Stimulated activated CD8-positive, alpha-beta memory T cell treated with anti-CD3 and anti-CD28 coated beads, Interleukin-15, amount 100 ng/mL, for 4 hours (primary cell): ENCODE measurements at places on chromosomes 4 and X.

GRCh38 chrX:68648960-68649359, 1.5 kb downstream of the STARD8 start:
- DNase-seq, result no peak

DNA sequence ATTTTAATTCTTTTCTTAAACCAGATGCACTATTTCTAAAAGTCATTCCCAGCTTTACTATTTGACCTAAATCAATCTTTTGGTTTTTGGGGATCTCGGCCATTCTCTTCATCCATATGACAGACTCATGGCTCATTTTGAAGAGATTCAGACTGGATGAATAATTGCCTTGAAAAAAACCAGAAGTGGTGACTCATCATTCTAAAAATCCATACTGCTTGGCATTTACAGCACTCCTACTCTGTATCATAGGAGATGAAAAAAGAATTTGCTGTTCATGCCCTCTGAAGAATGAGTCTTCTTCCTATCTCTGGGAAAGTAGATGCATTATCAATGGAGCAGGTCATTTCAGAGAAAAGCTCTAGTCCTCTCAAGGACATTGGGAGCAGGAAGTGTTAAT, 220.5 kb upstream of the RPS6KA3 start:
- DNase-seq, result no peak

DNA sequence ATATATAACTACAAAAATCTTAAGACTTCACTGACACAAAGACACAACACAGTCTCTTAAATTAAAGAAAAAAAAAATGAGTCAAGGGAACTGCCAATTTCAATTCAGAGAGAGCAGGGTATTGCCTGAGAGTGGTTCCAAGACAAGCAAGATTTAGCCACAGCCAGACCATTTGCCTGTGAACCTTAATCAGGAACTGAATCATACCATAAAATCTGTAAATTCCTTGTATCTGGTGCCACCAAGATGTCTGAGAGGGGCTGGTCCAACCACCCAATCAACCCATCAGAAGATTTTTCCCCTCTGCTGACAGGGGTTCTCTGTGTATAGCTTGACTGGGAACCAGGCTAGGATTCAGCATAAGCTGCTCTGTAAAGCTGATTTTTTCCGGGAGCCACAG, 159.2 kb downstream of the CPEB2 start:
- DNase-seq, result no peak

DNA sequence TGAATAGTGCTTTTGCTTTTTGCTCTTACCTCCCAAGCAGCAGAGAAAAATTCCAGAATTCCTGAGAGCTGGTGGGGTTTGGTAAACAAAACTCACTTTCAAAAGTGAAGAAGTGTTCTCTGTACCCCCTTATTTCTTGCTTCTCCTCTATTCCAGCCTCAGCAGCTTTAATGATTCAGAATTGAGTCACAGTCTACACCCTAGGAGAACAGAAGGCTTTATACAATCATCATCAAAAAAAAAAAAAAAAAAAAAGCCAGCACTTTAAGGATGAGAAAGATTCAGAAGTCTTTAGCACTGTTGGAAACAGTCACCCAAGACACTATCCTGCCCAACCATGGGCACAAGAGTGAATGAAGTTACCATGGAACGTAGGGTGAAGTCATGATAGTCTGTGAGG, 1583.1 kb upstream of the PCDH10 start:
- no peak for DNase-seq

- no peak for DNase-seq
Measured at GRCh38 chr4:174420316-174420715, 102.0 kb downstream of the HPGD start.

DNA sequence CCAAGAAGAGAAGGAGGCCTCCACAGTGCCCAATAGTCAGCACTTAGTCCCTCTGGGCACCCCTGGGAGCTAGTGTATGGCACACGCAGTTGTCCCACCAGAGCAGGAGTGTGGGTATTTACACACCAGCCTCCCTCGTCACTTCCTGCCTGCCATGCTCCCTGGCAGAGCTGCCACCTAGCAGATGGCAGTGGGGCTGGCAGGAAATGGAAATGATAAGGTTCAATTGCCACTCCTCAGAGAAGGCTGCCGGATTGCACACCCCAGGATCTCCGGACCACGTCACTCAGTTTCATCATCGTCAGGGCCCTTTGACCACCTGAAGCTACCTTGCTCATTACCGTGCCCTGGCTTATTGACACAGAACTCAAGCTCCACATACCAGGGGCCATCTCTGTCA, 173.3 kb upstream of the PSAPL1 start:
- DNase-seq, result no peak

DNA sequence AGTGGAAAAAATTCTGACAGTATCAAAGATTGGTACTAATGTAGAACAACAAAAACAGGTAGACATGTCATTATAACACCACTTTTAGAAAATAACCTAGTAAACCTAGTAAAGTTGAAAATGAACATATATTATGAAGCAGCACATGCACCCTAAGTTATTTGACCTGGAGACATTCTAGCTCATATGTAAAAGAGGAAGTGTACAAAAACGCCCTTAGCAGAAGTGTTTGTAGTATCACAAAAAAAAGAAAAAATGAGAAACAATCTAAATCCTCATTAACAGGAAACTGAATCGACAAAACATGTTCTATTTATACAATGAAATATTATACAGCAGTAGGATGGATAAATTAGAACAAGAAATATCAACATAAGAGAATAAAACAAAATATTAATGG, 318.9 kb upstream of the PPP1R2C start:
- DNase-seq, result no peak

- DNase-seq, result no peak
Measured at GRCh38 chr4:104429150-104429741, 65.4 kb downstream of the CXXC4 start.

DNA sequence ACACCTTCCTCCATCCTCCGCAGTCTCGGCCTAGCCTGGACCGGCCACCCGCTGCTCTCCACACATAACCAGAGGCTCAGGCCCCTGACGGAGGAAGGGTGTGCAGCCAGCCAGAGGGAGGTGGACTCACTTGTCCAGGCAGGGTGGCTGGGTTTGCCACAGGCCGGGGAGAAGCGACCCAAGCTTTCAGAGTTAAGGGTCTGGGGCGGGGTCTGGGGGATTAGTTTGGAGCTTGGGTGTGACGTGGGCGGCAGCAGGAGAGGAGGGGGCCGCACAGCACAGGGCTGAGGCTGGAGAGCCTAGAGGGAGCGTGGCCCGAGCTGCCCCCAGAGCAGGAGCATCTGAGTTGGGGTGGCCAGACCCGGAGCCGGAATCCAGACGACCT, 22.4 kb upstream of the CPLX1 start:
- DNase-seq, result no peak

DNA sequence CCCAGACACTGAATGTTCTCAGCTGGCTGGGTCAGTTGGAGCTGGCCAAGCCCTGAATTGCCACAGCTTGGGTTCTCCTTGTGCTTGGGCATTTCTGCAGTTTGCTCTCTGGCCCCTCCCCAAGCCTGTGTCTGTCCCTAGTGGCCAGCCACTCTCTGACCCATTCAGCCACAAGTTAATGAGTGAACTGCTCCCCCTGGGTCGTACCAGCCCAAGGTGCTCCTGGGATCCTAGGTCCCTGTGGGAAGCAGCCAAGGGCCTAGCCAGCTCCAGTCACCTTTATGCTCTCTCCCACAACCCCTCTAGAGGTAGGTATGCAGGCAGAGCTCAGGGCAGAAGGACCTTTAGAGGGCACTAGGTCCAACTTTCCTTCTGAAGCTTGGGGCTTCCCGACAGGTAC, 51.5 kb downstream of the STARD8 start:
- DNase-seq, result no peak

DNA sequence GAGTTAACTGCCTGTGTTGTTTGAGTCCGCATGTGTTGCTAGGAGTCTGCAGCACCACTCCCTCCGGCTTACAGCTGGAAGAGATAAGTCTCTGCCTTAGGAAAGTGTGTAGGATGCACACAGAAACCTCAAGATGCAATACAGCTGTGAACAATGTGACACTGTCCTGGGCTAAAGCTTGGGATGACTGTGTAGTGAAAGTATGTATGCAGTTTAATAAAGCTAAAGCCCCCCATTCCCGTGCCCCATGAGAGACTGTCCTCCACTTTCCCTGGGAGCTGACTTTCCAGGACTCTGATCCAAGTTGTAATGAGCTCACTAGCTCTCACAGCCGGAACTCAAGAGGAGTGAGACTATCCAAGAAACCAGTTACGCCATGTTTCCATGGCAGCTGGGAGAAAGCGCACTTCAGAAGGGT, 156.6 kb upstream of the FTHL17 start:
- DNase-seq, result no peak

- DNase-seq, result no peak
Measured at GRCh38 chr4:185580699-185581098, 45.4 kb upstream of the PDLIM3 start.

DNA sequence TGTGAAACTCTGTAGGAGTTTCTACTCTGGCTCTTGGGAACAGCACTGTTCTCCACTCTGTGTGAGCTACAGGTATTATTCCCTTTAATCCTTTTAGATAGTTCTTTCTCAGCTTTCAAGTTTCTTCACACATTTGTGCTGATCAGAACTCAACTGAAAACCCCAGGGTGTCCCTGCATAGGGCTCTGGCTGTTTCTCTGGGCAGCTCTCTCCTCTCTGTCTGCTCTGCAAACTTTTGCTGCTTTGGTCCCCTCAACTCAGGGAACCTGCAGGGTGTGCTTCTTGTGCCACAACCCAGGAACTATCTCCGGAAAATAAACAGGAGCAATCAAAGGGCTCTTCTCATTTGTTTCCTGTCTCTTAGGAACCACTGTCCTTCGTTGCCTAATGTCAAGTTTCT, 196.6 kb upstream of the GABRA2 start:
- no peak for DNase-seq

DNA sequence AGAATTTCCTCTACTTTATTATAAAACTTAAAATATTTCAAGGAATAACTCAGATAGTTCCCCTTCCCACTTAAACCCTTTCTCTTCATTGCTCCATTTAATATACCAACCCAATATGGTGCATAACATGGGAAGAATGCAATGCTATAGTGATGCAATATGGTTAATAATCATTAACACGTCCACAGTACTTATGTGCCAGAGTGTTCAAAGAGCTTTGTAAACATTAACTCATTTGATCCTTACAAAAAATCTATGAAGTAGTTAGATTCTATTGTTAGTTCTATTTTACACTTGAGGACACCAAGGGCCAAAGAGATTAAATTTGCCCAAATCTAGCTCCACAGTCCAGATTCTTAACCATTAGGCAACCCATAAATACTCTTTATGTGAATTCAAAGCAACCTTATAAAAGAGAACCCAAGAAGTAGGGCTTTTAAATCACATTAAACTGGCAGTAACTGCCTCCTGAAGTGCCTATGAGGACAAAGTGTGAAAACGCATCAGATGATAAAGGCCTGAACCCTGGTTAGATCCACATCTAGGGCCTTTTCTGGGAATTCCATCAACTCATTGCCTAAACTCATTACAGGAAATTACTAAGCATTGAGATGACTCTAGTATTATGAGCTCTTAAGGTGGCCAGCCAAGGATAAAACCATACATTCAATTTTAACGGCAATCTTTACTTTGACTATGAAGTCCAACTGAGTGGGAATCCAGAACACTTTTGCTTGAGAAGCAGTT, 94.3 kb downstream of the AREG start:
- no peak for DNase-seq

DNA sequence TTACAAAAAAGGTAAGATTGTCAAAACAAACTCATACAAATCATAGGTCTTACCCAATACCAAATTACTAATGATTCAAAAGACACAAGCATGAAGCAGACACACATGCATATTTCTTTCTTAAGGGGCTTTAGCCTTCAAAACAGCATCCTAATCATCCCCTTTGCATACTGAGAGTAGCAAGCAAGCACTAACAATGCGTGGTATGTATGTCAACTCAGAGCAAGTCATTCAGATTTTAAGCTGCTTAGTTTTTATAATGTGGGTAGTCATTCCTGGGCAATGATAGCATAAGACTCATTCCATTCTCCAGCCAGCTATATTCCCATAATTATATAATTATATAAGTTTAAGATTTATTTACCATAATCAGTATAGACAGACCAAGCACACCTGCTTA, 219.6 kb downstream of the DKK2 start:
- DNase-seq, result no peak

GRCh38 chrX:96449191-96449590, 235.5 kb upstream of the DIAPH2 start:
- no peak for DNase-seq

DNA sequence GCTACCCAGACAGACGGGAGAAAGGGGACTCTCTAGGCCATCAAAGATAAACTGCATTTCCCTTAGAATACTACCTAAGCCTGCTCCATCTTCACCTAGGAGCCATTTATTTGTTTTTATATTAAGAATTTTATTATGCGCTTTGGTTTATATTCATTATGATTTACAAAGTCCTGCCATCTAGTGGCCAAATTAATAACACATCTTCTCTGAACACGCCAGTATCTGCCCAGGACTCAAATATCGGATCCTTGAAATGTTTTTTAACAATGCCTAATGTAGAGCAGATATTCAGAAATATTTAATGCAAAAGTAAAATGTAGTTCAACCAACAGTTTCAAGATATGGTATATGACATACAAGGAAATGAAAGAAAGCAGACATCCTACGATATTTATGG, 20.8 kb upstream of the PRPS2 start:
- DNase-seq, result no peak

DNA sequence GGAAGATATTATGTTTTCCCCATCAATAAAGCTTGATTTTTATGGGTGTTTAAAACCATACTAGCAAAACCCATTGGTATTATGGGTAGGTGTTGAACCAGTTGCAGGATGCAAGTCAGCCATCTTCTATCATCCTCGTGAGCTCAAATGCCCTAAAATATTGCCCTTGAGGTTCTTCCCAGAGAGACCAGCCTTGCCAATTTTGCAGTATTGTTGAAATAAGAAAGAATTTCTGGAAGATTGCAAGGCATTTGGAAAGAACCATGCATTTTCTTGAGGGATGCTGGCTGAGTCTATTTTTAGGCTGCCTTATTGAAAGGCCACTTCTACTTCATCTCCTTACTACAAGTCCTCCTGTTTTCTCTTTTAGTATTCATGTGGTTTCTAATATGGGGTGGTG, 60.9 kb upstream of the SOD3 start:
- no peak for DNase-seq

DNA sequence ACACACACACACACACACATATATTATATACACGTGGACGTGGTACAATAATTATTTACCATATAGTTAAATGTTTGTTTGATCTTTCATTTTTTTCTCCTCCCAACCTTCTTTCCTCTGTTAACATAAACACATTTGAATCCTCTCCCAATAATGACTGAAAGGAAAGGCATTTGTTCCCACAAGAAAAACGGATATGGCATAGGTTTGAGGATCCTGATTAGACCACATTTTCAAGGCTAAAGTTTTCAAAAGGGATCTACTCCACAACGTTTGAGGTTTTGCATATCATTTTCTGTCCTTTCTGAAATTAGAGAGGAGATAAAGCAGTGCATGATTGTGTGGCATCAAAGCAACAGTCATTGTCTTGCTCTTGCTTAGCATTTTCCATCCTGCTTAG, 1883.4 kb downstream of the STIM2 start:
- no peak for DNase-seq

GRCh38 chrX:136476501-136476900, 11.2 kb upstream of the BRS3 start:
- no peak for DNase-seq
